ENCODE measurements at places on chromosomes 5 and 9.

- no peak for DNase-seq
Observed at GRCh38 chr5:107894361-107894760, 223.6 kb upstream of the EFNA5 start.

GRCh38 chr9:69265891-69266290 is 59.1 kb upstream of the ENTREP1 start:
- no peak for DNase-seq

DNA sequence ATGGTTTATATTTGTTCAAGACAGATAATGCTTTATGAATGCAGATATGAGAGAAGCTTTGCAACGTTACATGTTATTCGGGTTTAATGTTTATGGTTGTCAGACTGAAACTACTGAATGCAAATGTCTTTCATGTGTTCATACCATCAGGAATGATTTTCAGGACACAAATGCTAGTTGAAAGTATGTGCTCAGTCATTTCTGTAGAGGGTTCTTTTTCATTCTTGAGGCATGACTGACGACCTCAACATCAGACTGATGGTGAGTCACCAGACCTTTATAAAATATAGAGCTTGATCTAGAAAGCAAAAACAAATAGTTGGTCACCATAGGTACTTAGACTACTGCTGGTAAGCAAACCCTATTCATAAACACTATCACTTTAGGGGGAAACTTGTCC is 287.3 kb upstream of the NUDT12 start:
- no peak for DNase-seq

GRCh38 chr5:168889039-168889438 is 309.9 kb upstream of the PANK3 start:
- no peak for DNase-seq

DNA sequence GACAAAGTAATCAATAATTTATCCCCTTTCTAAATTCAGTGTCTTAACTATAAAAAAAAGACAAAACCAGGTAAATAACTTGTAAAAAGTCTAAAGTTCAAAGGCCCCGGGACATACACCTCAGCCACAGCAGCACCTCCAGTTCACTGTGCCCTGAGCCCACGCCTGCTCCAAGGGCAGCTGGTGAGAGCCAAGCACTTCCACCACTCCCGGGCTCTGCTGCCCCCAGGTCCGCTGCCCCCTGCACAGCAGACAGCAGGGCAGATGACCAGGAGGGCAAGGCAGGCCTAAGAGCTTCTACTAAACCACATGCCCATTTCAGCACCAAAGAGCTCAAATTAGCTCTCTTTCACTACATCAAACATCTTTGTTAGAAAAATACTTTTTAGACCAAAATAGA is 91.9 kb downstream of the CAMSAP1 start:
- no peak for DNase-seq

DNA sequence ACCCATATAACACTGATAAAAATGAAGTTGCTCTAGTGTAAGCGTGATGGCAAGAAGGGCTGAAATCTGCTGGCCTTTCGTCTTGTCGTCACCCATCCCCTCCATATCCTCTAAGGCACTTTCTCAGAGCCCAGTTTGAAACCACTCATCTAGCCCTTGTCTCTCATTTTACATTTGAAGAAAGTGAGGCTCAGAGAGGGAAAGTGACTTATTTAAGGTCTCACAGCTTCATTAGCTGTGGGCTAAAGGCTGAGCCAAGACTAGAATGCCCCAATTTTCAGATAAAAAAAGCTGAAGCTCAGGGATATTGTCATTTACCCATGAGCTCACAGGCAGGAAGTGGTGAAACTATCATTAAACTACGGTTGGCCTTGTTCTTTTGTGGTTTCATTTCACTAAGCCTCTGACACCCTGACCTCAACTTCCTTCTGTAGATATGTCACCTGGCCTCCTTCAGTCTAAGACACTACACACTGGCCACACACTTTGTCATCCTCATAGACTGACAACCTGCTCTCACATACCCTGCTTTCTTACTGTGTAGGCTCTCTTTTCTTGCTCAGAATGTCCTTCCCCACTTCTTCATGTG is 176.7 kb upstream of the DMAC1 start:
- no peak for DNase-seq

DNA sequence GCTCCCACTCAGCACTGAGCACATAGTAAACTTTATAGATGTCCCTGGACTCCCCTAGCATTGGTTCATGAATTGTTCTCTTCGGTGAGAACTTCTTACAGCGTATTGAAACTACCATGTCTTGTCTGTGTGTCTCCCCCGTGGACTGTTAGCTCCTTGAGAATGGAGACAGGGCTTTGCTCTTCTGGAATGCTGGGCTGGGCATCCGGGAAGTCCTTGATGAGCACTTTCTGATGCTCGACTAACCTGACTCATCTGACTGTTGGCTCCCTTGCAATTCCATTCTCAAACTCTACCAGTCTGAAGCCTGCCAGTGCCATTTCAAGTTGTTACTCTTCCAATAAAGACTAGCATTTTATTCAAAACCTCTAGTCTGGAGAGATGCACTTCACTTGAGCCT is 15.0 kb upstream of the PFDN1 start:
- DNase-seq = no peak

GRCh38 chr9:104276709-104277245 is 182.7 kb downstream of the SMC2 start:
- no peak for DNase-seq

DNA sequence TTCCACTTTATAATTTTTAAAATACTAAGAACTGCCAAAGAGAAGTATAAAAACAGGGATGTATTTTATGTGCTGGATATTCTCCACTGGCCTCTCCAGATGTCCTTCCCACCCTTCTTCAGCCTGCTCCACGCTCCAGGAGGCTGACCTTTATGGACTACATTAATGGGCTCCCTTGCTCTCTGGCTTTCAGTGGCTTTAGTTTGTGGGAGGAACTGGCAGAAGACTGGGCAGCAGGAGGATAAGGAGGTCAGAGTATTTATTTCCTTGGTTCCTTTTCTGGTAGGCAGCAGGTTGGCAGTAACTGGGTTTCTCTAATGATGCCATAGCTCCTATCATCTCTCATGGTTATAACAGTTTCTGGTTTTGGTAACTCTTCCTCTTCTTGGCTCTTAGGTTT is 133.9 kb downstream of the PAM start:
- DNase-seq = no peak

DNA sequence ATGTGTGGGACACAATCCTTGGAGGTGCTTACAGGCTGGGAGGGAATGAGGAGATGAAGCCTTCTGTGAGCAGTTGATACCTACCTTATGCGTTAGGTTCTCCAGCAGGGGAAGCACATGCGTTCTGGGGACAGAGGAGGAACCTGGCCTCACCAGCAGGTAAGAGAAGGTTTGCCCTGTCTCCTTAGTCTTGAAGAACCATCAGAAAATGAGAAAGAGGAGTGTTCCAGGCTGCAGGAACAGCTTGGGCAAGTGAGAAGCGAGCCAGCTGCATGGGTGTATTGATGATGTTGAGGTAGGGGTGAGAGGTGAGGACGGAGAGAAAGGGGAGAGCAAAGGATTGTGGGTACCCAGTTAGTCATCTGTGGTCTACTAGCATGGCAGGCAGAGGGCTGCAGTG is 156.9 kb upstream of the MVB12B start:
- DNase-seq = no peak

GRCh38 chr9:23073136-23073535 is 626.5 kb downstream of the DMRTA1 start:
- DNase-seq = no peak

DNA sequence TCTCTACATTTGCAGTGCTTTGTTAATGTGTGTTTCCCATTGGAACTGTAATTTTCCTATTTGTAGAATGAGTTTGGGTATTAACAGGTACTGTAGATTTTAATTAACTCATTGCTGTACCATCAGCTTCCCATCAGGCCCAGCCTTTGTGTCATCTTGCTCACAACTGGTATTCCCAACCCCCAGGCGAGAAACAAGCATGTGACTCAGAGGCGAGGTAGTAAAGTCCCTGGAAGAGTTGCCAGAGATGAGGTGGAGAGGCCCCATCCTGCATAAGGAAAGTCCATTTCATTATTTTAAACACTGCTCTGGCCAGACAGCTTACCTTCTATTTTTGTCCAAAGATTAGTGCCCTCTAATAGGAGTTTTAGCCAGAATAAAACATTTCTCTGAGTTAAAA is 29.9 kb downstream of the ADCY2 start:
- DNase-seq = no peak

GRCh38 chr9:124869466-124869985 is 7.6 kb downstream of the ARPC5L start:
- no peak for DNase-seq

GRCh38 chr9:92247981-92248380 is 45.5 kb downstream of the IARS1 start:
- no peak for DNase-seq

DNA sequence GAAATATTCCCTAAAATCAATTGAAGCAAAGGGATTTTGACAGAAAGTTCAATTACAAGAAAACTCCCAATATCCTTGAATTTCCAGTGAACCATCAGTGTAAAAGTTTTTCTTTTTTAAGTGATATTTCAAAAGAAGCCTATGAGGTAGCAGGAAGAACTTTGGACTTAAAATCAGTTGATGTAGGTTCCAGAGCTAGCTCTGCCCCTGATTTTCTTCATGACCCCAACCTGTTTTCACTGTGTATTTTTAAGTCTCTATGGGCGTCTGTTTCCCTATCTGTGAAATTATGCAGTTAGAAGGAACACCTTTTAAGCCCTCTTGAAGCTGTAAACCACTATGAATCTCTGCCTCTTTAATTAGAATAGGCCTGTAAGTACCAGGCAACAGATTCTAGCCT is 66.2 kb upstream of the SLC1A1 start:
- DNase-seq = no peak

GRCh38 chr9:78562021-78562420 is 265.1 kb downstream of the PSAT1 start:
- no peak for DNase-seq

GRCh38 chr9:133879615-133880014 is 112.5 kb downstream of the VAV2 start:
- DNase-seq = no peak

- peak; percentile 49 for DNase-seq
Observed at GRCh38 chr9:135989722-135990467, 28.7 kb upstream of the UBAC1 start.

DNA sequence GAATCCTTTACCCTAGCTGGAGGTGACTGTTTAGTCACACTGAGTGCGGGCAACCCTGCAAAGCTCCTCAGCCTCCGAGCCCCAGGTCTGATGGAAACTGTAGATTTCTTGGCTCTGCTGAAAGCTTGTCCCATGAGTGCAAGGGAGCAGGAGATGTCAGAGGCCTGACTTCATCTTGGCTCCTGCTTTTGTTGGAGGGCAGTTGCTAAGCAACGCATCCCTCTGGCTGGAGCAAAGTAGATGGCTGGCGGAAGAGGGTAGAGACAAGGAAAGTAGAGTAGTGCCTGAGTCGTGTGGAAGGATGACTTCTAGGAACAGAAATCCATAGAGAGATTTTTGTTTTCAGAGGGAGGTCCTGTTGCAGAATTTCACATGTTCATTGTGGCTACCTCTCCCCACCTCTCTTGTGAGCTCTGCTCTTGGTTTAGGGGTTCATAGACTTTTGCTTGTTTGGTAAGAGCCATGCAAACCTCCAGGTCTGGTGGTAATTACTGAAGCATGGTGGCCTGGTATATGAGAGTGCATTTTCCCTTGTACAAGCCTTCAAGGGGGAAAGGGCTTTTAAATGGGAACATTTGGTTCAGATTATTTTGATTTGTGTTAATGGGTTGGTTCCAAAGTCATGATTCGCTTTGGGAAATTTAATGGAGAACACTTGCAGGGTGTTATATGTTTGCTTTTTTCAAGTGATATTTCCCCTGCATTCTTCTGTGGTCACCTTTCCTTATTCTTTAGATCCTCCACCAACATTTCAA is 71.5 kb downstream of the ARHGAP26 start:
- DNase-seq = no peak

DNA sequence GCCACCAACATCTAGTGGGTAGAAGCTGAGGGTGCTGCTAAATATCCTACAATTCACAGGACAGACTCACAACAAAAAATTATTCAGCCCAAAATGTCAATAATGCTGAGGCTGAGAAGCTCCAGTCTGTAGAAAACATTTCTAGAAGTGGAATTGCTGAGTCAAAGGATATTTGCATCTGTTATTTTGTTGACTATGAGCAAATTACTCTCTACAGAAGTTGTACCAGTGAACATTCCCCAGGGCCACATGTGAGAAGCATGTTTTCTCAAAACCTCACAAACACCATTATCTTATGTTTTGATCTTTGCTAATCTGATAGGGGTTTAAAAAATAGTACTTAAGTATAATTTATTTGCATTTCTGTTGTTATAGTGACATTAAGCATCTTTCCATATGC is 15.4 kb downstream of the ITK start:
- no peak for DNase-seq

DNA sequence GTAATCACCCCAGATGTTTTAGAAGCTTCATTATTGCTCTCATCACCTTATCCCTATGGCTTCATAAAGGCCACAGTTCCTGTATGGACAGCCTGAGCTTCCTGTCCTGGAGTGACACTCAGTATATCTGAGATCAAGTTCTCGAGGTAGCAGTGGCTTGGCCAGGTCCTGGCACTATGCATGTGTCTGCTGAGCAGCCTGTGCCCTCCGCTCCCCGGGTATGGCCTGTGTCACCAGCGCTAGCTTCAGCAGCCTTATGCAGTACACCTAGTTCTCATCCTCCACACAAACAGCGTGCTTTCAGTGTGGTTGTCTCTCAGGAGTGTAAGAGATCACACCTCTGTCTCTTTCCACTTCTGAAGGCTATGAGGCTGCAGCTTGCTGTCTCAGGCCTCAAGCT is 514.7 kb downstream of the DIRAS2 start:
- DNase-seq = no peak

GRCh38 chr9:70765946-70766345 is 351.5 kb upstream of the KLF9 start:
- no peak for DNase-seq

- no peak for DNase-seq
Observed at GRCh38 chr5:54679686-54680085, 162.1 kb downstream of the SNX18 start.

DNA sequence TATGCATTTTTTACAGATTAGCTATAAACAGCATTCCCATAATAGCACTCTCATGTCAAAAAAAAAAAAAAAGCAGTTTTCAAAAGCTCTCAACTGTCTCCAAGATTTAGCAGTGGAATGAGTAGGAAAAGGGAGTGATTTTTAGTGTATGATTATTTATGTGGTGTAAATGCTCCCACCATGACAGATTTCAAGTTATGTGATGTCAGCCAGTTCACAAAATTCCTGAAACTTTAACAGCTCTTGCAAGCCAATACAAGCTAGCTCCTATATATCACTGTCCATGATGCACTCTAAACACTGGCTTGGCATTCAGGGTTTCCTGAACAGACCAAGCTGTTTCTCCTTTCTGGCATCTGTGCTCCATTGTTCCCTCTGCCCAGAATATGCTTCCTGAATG is 7.9 kb upstream of the ANKDD1B start:
- no peak for DNase-seq

DNA sequence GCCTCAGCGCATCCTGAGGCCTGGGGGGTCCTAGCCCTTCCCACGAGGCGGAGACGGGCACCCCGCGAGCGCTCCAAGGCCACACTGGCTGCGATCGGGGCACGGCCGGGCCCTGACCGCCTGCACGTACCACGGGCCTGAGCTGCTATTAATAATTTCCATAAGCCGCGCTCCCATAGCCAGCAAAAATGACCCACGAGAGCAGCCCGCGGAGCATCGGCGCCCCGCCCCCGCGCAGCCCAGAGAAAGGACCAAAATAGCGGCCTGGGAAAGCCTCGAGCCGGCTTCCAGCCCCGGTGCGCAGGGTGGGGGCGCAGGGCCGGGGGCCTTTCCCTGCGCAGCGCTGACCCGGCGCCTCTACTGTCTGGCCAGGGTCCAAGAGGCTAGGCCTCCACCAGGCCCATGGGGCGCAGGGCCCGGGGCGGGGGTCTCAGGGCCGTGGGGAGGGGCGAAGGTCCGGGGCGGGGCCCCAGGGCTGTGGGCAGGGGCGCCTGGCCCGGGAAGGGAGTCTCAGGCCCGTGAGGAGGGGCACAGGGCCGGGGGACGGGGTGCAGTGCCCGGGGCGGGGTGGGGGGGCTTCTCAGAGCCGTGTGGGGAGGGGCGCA is 54.4 kb downstream of the EXD3 start:
- DNase-seq = no peak
